ENCODE measurements at places on chromosomes 4 and X.
A peak's percentile ranks its signal among the peaks of the same experiment; 100 is the strongest.

DNA sequence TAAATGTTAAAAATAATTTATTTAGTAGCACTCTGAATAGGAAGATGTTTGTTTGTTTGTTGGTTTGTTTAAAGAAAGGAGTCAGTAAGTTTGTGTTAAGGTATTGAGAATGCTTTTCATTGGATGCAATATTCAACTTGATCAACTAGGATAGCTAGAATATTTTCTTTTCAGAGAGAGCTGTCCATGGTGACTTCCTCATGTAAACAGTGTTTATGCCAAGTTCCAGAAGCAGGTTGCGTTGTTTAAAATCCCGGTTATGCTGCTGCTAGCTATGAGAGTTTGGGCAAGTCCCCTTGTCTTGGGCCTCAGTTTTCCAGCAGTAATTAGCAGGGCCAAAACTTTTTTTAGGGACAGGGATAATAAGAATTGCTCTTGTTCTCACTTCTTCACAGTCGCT, 876.2 kb upstream of the HS3ST1 start:
- DNase-seq, result no peak

DNA sequence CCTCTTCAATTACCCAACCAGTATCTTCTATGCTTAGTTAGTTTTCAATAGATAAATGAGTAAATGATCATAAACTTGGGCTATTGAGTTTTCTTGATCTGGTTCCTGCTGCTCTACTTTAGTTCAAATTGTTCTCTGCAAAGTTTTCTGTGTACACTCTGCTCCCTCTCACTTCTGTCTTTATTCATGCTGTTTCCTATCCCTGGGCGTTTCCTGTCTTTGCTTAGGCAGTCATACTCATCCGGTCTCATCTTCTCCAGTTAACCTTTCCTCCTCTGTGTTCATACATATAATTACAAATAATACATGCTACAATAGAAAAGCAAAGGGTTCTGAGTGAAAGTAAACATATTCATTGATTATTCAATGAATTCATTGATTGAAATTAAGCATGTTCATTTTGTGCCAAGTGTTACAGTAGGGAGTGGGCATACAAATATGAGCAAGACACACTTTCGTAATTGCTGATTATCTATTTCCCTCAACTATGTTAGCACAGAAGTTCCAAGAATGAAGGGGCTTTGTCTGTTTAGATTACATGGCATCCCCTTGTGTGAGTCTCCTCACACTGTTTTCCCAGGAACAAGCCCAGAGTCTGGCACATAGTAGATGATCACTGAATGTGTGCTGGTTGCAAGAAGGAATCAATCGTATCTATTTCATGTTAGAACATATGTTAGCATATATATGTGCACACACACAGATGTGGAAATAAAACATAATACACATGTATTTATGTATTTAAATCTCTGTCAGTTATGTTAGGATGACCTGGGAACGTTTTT, 1.1 kb downstream of the RAB39B start:
- no peak for DNase-seq

DNA sequence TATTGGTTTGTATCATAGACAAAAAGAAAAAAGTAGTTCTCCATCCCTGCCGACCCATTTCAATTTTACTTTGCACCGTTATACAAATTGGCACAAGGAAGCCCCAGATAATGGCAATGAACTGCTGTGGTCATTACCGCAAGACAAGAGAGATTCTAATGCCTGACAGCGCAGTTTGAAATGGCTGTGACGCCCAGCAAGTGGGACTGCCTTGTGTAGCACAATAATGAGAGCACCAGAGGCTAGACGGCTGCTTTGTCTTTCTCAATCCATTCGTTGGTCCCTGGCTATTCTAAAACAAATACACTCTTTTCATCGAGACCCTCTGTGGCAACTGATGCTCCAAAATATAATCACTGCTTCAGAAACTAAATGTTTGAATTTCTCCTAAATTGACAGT, 192.4 kb upstream of the NEIL3 start:
- DNase-seq, result no peak

DNA sequence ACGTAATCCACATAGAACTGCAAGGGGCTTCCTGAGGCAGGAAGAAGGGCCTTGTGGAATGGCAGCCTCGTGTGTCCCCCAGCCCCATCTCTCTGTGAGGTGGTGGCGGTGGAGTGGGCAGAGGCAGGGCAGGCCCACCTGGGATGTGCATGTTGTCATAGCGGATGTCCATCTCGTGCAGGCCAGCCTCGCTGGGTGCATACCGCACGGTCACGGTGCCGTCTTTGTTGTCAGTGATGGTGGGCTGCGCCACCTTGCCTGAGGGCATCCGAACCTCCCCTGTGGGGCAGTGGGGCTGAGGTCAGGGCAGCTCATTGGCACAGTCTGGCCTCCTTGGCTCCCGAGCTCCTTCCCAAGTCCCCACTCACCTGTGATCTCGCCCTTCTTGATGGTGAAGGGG, 20.4 kb downstream of the FLNA start:
- DNase-seq, result no peak

DNA sequence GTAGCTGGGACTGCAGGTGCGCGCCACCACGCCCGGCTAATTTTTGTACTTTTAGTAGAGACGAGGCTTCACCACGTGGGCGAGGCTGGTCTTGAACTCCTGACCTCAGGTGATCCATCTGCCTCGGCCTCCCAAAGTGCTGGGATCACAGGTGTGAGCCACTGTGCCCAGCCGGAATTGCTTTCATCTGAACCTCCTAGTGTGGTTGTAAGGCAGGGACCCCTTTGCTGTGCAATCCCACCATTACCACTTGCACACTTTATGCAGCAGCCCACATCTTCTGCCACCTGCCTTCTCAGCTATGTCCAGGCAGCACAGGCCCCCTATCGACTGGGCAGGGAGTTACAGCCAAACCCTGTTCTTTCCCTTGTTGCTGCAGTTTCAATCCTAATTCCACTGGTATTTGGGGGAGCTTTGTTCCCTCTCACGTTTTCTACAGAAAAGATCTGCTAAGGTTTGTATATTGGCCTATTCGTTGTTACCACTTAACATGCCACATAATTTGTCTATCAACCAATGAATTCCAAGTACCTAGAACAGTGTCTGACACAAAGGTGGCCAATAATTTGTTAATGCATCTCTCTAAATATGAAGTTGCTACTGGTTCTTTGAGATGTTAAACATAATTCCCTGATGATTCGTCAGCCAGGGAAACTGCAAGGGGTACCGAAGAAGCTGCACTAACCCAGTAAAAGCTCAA, 6.5 kb downstream of the RPL39 start:
- peak; percentile 7 for DNase-seq

GRCh38 chr4:75340561-75340960, 173.6 kb downstream of the RCHY1 start:
- no peak for DNase-seq

DNA sequence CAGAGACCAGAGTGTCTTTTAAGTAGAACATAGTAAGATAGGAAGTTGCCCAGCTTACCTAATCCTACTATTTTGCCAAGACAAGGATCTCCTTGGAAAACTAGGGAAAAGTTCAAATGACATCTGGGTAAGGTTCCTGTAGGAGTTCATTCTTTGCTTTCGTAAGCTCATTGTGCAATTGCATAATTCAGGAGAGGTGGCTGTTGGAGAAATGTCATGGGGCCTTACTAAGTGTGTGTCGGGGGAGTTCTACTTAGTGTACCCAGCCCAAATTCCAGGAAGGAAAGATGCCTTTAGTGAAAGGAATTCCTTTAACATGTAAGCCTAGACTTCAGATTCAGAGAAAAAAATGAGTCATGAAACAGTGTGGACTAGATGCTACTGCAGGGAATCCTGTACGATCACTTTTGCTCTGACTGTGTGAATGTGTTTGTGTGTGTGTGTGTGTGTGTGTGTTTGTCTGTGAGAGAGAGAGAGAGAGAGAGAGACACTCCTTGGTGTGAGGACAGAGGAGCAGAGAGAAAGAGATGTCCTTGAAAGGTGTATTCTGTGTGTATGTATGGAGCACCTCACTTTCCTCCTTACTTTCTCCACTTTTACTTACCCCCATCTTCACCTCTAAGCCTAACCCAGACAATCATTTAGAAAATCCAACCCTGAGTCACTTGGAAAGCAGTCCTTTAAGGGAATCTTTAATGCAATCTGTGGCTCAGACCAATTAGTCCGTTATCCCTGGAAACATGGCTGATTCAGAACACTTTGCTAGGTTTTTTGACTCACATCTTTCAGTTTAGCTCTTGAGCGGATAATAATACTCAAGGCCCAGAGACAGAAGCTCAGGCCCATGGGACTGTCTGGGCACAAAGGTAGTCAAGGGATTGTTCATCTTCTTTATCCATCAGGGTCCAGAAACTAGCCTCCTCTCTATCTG, 114.5 kb upstream of the ACSL4 start:
- peak; percentile 95 for DNase-seq

DNA sequence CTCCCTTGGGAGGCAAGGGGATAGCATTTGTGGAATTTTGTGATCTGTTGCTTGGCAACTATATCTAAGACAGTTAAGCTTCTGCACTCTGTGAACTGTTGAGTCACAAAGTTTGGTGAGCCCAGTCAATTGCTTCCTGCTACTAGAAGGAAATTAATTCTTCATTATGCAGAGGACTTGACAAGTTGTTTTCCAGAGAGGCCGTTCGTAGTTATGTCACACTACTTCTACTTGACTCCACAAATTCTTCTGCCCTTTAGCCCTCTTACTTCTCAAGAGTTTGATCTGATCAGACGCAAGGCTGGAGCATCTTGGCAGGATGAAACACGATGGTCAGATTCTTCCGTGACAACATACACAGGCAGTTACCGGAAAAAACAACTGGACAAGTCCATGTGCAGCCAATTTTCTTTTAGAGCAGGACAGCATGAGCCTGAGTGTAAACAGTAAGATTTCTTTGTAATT, at the start of gene C4orf51:
Gene C4orf51 (plus strand): TSS at position 156 of the 465 bp plus-strand sequence. CDS start 58 bp downstream, at position 214.
- DNase-seq, result peak; percentile 57

DNA sequence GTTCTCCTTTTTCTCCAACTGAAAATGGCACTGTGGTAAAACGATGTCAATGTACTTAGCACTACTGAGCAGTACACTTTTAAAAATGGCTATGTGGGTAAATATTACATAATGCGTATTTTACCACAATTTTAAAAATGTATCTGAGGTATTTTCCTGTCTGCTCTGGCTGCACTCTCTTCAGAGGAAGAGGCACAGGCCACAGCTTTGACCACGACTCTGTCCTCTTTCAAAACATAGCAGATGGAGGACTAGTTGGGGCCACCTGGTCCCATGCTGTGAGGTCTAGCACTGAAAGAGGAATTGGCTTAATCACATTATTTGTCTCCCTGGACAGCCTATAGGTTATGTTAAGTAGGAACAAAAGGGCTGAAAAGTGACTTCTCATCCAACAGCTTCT, 5.2 kb downstream of the KCNE5 start:
- no peak for DNase-seq

DNA sequence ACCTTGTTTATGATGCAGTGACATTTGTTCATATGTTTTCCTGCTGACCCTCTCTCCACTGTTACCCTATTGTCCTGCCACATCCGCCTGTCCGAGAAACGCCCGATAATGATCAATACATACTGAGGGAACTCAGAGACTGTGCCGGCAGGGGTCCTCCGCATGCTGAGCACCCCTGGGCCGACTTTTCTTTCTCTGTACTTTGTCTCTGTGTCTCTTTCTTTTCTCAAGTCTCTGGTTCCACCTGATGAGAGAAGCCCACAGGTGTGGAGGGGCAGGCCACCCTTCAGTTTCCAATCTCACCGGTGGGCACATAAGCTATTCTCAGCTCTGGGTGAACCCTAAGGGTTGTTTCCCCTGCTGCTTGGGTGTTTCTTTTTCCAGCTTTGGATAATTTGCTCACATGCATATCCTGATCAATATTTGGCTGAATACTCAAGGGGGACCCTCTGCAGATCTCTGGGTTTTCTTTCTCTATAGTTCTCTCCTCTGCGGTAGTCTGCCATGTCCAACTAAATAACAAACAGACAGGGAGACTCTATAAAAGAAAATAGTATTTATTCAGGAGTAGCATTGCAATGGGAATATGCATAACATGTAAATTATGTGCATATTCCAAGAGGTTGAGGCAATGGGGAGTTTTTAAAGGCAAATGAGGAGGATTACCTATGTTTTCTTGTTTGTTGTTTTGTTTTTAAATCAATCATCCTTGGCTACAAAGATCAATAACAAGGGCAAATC, 97.2 kb downstream of the CEP44 start:
- DNase-seq, result no peak

GRCh38 chrX:83416273-83416672, 91.8 kb upstream of the POU3F4 start:
- DNase-seq, result no peak

GRCh38 chr4:165810726-165811125, 62.3 kb upstream of the TLL1 start:
- peak; percentile 64 for DNase-seq

DNA sequence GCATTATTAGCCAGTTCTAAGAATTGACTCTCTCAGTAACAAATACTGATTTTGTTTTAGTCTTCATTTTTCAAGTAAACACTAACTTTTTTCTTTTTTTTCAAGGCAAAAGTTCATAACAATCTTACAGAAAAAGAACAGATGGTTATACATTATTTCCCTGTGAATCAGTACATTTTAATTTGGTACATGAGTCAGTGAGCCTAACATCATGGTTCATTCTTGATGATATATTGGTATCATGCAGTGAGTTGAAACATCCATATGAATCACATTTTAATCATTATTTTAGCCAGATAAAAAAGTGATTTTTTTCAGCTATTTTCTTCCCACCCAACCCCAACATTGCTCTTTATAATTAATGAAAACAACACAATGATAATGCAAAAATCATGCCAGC, 184.3 kb upstream of the TACR3 start:
- DNase-seq, result peak; percentile 79
